T-helper 2 cell treated with Interferon-gamma antibody and Interleukin-4, amounts not matched to agents 5 μg/mL and 100 μg/mL, for 36 hours (primary cell): ENCODE measurements at places on chromosomes 11 and 22.
A peak's percentile ranks its signal among the peaks of the same experiment; 100 is the strongest.

DNA sequence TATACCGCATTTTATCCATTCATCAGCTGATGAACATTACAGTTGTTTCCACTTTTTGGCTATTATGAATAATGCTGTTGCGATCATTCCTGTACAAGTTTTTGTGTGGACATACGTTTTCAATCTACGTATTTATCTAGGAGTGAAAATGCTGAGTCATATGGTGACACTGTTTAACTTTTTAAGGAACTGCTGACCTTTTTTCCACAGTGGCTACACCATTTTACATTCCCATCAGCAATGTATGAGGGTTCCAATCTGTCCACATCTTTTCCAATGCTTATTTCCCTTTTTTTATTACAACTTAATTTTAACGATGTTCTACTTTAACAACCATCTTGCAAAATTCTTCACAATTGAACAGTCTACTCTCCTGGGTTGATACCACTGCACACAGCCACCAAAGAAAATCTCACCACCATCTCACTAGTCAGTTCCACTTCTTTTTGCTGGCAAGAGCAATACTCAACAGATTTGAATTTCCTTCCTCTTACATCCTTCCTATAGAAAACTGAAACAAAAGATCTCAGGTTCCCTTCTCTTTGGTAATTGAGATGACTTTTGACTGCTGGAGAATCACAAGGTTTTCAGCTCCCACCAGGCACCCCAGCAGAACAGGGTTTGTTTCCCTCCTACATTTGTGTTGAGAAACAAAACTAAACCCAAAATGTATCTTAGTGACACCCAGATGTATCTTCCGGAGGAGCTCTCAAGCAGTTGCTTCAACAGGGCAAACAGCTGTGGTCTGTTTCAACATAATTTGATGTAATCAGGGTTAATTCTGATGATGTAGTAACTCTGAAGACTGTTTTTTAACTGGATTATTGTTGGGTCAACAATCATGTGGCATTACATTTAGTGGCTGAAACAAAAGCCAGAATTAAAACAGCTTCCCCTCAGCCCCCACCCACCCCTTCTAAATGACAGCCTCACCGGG, 7.0 kb upstream of the GAB2 start:
- no peak for DNase-seq

DNA sequence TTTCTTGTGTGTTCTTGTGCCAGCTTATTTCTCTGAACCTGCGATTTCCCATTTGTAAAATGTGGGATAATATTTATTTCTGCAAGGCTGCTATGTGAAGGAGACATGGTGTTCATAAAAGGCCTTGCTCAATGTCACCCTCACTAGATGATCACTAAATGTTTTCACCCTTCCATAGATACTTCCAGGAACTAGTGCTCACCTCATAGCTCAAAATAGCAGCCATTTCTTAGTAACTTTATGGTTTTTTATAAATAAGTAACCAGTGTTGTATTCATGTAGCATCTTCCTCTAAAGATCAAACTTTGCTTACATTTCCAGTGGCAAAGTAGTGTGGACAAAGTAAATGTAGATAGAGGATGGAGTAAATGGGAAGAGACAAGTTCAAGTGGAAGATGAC, 23.8 kb downstream of the SYTL2 start:
- no peak for DNase-seq

- DNase-seq, result no peak
Observed at GRCh38 chr11:71309181-71309580, 56.8 kb upstream of the SHANK2 start.

- DNase-seq, result no peak
Observed at GRCh38 chr22:37435970-37436603, 8.8 kb upstream of the ELFN2 start.

DNA sequence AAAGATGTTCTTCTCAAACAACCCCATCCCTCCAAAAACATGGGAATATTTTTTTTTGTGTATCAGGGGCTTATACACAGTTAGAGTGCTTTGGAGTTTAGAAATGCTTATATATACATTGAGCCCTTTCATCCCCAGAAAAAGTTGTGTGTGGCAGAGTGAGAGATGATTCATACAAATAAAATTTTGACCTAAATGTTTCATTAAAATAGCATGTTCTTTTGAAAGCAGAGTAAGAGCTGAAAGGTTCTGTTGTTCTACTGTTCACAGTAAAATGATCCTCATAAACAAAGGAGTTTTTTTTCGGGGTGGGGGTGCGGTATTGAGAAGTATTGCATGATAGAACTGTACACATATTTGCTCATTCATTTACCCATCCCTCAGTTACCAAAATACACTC, 512.4 kb downstream of the DLG2 start:
- no peak for DNase-seq

DNA sequence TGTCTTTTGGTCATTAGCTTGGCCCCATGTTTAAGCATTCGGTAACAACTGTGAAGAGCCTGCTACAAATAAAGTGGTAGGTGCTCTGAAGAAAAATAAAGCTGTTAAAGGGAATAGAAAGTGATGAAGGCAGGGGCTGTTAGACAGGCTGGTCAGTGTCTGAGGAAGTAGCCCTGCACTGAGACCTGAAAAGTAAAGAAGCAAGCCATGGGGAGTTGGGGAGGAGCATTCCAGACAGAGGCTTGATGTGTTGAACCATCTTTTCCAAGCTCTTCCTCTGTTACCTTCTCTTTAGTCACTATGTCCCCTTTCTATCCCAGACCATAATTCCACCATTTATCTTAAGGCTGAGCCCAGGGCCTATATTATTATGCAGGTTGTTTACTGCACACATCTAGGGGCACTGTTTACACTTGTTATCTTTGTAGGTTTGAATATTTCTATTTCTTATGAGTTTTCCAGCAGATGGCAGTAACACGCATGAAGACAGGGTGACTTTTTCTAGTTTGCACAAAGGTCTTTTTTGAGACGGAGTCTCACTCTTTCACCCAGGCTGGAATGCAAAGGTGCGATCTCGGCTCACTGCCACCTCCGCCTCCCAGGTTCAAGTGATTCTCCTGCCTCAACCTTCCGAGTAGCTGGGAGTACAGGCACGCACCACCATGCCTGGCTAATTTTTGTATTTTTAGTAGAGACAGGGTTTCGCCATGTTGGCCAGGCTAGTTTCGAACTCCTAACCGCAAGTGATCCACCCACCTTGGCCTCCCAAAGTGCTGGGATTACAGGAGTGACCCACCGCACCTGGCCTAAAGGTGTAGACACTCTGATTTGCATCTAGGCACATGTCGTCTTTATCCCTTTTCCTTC, 23.0 kb downstream of the ZFTA start:
- no peak for DNase-seq

- DNase-seq, result no peak
Observed at GRCh38 chr11:42976636-42977217, 335.1 kb upstream of the API5 start.

- DNase-seq, result no peak
Observed at GRCh38 chr11:22795914-22796313, 33.7 kb downstream of the SVIP start.

DNA sequence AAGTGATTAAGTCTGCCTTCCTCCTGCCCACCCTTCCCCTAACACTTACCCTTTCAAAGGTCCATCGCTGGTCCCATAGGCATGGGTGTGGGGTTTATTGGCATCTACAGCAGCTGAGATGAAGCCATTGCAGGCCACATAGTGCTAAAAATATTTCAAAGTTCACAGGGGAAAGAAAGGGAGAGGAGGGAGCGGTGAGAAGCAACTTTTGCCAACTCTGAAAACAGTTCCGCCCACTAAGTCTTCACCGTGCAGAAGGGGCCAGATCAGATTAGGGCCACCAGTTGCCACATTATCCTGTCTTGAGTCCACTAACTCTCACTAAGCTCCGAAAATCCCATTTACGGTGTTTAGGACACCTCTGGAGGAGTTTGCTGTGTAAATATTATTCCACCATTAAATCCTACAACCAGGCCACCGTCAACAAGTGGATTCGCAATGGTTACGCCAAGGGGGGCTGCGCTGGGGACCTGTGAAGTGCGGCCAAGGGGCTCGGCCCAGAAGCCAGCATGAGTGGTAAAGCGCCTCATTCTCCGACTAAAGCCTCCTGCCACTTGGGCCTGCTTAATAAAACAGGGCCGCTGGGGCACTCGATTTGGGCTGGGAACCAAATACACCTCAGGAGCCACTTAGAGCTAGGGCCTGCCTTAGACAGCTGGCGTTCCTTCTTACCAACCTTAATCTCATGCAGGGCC, 534.9 kb downstream of the MIAT start:
- DNase-seq, result no peak

GRCh38 chr11:57662893-57663292, 5.0 kb upstream of the ZDHHC5 start:
- DNase-seq, result no peak

GRCh38 chr11:46238078-46238966, 39.1 kb upstream of the CREB3L1 start:
- peak; percentile 68 for DNase-seq

- no peak for DNase-seq
Observed at GRCh38 chr22:30747493-30747892, 52.8 kb downstream of the OSBP2 start.

- no peak for DNase-seq
Observed at GRCh38 chr11:21704539-21704938, 488.3 kb upstream of the ANO5 start.

GRCh38 chr11:130721023-130721681, 195.1 kb downstream of the SNX19 start:
- DNase-seq, result no peak

- DNase-seq, result peak; percentile 29
Observed at GRCh38 chr11:127843483-127844396, 743.6 kb downstream of the ETS1 start.

- no peak for DNase-seq
Observed at GRCh38 chr22:47276991-47277390, 514.5 kb downstream of the TBC1D22A start.

DNA sequence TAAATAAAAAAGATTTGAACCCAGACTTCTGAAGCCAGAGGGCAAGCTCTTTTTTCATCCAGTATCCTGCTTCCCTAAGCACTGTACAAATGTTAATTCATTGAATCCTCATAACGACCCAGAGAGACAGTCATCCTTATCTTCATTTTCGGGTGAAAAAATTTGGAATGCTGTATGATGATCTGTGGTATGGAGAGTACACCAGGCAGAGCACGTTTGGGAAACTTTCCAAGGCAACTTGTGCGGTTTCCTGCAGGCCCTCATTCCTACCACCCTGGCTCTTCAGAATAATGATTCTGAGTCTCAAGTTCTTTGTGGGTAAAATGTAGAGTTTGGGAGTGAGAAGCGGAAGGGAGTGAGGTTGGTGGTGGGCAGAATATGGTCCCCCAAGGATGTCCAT, 177.9 kb upstream of the CADM1 start:
- DNase-seq, result no peak

DNA sequence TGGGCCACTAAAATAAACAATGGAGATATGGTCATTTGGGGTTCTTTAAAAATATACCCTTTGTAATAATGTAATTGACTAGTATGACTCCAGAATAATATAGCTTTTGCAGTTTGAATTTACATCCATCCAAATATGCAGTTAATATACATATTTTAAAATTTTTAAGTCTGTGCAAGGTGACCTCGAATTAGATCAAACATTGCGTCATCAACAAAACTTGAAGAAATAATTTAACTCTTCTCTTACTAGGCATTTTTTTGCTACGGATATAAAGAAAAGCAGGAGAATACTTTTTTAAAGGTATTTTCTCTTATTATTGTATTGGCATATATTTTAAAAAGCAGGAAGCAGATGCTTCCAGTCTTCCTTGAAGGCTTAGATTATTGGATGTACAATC, 10.7 kb downstream of the OR51A4 start:
- DNase-seq, result no peak

- no peak for DNase-seq
Observed at GRCh38 chr11:34215806-34216453, 110.5 kb downstream of the NAT10 start.

GRCh38 chr11:46129133-46129532, 7.9 kb upstream of the PHF21A start:
- no peak for DNase-seq

DNA sequence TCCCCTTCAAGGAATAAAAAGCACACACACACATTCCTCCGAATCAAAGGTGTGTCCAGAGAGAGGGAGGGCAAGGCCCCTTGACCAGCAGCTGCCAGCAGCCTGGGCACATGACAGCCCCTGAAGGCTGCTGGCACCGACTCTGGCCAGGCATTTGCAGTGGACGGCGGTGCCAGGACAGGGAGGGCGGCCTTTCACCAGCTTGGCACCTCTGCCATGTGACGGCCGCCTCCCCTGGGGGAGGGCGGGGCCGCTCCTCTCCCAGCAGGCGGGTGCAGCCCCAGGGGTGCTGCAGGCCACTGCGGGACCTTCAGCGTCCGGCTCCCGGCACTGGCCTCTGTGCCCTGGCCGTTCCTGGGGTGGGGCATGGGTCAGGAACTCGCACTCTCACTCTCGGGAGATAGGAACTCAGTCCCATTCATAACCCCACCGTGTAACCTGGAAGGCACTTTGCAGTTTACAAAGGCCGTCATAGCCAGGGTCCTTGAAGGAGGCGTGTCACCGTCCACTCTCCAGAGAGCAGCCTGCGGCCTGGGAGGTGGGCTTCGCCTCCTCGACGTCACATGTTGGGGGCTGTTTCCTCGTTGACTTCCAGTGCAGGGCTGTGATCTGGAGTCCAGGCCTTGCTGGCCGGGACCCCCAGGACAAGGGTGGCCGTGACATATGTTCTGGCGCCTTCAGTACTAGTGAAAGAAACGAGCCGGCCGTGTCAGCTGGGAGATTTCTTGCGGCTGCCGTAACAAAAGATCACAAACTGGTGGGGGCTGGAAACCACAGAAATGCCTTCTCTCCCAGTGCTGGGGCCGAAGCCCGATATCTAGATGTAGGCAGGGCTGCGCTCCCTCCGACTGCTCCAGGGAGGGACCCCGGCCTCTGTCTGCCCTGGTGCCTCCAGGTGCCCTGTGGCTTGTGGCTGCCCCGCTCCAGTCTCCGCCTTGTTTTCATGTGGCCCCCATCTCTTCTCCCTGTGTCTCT, 39.9 kb upstream of the SMIM38 start:
- DNase-seq, result no peak
